ENCODE measurements at places on chromosomes 7 and 10. TPM values are rescaled to one million over a fixed set of nuclear protein-coding genes. Genes with fewer than 3 reads are reported as not detected.

DNA sequence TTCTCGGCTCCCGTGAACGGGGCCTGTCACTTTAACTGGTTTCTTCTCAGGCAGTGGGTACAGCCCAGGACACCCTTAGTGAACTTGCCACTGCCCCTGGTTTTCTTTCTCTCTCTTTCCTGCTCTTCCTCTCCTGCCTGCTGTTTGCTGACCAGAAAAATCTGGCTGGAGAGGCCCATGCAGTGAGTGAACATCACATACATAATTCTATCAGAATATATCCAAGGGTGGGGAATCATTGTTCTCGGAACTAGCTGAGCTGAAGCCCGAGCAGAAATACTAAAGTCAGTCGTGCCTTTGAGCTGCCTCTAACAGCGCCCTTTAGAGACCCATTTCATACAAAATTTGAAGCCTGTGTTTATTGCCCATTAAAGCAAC is 501.5 kb upstream of the GALNT17 start:
- H3K27ac ChIP-seq = no peak overlapping the region
- no peaks in the 10 kb centered on the region for H3K36me3 ChIP-seq
- no peak overlapping the region for H3K4me3 ChIP-seq
- no peak for DNase-seq

DNA sequence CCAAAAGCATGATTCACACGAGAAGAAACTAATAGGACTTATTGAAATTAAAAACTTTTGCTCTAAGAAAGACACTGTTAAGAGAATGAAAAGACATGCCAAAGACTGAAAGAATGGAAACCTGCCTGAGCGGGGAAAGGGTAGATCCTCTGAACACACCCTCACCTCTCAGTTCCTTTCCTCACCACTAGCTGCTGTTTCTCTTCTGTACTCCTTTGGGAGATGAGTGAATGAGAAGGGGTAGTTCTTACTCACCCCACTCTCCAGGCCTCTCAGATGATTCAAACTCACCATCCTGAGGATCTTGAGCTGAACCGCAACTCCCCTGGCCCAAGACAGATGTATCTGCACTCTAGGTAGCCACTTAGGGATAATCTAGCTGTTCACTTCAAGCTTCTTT is 41.9 kb downstream of the IQUB start:
- H3K27me3 ChIP-seq = no peaks in the 10 kb centered on the region
- no peak for DNase-seq
- H3K4me1 ChIP-seq = no peaks in the 10 kb centered on the region

GRCh38 chr7:75617634-75618234 is 121.0 kb downstream of the HIP1 start:
- H3K4me1 ChIP-seq = no peaks in the 10 kb centered on the region
- no peaks in the 10 kb centered on the region for H3K27me3 ChIP-seq
- no peak overlapping the region for H3K27ac ChIP-seq

DNA sequence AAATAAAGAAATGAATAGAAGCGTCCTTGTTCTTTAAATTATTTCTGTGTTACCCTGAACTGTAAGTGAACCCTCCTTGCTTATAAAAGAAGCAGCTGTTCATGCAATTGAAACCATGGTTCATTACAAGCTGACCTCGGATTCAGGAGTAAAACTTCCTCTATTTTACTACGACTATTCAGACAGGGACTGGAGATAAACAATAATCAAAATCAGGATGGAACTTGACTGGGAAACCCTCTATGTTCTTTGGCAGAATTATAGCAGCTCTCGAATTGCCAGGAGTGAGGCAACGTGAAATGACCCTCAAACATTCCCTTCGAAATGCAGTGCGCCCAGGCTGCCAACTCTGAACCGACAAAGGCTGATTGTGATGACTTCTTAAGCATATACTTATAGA is 172.1 kb downstream of the CYP26A1 start:
- DNase-seq = no peak
- H3K4me3 ChIP-seq = no peak overlapping the region

DNA sequence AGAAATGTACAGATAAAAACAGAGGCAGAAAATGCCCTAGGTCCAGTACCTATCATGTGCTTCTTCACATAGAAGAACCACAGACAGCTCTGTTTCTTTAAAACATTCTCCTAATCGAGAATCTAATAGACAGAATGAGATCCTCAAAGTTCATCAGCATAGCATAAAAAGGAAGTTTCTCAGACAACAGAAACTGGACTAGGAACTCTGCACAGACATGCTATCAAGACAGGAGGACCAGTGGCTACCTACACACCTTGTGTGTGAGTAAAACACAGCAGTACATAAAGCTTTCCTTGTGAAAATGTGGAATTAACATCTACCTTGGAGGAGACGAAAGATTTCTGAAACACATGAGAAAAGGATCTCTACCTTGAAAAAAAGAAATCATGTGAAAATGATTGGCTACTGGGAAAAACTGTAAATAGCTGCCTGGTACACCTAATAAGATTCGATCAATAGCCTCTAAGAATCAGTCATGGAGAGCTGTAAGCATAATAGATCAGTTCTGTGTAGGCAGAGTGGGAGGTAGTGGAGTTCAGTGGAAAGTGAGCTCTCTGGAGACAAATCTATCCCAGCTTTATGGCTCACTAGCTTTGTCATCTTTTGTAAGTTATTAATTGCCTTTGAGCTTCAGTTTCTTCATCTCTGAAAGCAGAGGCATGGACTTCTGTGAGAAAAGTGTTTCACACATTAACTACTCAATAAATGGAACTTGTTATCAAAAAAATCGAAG is 26.7 kb downstream of the ELAPOR2 start:
- H3K4me3 ChIP-seq = no peak overlapping the region
- H3K27ac ChIP-seq = no peak overlapping the region
- no peaks in the 10 kb centered on the region for H3K27me3 ChIP-seq
- no peaks in the 10 kb centered on the region for H3K4me1 ChIP-seq
- DNase-seq = no peak

GRCh38 chr10:131964298-131964697 is 17.4 kb downstream of the BNIP3 start:
- DNase-seq = no peak
- peaks cover 22% of the 10 kb centered on the region for H3K36me3 ChIP-seq
- no peaks in the 10 kb centered on the region for H3K27me3 ChIP-seq
- H3K4me1 ChIP-seq = no peaks in the 10 kb centered on the region

DNA sequence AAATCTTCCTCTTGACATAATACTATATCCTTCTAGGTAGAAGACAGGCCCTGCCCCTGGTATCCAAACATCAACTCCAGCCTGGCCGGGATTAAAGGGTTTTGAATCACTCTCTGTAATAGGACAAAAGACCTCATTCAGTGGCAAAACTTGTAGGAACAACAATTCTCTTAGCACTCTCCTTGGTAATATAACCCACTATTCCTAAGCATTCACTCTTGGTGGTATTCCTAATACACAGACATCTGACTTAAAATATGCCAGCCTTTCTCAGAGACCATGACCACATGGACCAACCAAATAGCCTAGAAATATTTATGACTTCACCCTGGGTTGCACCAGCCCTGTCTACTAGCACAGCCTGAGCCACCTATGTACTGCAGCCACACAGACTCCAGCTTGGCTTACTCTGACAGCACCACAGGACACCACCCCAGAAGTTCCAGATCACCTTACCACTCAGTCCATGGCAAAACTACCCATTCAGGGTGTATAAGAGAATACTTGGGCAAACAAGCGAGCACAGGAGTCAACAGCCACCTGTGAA is 244.9 kb upstream of the NEBL start:
- no peak overlapping the region for H3K4me3 ChIP-seq
- DNase-seq = no peak
- no peaks in the 10 kb centered on the region for H3K36me3 ChIP-seq
- peaks cover 3% of the 10 kb centered on the region for H3K27me3 ChIP-seq

DNA sequence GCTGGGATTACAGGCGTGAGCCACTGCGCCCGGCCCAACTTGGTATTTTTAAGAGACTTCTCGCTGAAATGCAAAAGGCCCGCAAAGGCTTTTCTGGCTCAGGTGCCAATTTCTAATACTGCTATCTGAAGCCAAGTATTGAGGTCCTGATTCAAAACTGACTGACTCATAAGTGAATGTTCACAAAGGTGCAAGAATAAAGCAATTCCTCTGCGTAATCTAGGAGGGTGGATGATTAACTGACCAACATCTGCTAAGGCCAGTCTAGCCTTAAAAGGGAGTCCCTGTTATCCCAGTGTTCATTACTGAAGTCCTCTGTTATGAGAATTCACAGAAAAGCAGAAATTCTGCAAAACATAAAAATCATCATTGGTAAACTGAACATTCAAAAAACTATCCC is 111.4 kb downstream of the SRPK2 start:
- no peak overlapping the region for H3K4me3 ChIP-seq
- no peaks in the 10 kb centered on the region for H3K27me3 ChIP-seq
- no peaks in the 10 kb centered on the region for H3K36me3 ChIP-seq
- no peaks in the 10 kb centered on the region for H3K4me1 ChIP-seq

GRCh38 chr7:113247198-113247597 is 128.8 kb upstream of the SMIM30 start:
- no peaks in the 10 kb centered on the region for H3K36me3 ChIP-seq
- no peaks in the 10 kb centered on the region for H3K27me3 ChIP-seq
- H3K4me3 ChIP-seq = no peak overlapping the region
- H3K27ac ChIP-seq = no peak overlapping the region
- H3K4me1 ChIP-seq = no peaks in the 10 kb centered on the region
- no peak for DNase-seq

GRCh38 chr10:99531696-99532593 is 797 bp upstream of the NKX2-3 start:
- no peak for DNase-seq
- H3K36me3 ChIP-seq = no peaks in the 10 kb centered on the region
- H3K27ac ChIP-seq = no peak overlapping the region
- H3K4me3 ChIP-seq = no peak overlapping the region

GRCh38 chr10:60281792-60282353 is 107.8 kb downstream of the ANK3 start:
- peak; percentile 9 for DNase-seq
- peaks cover 43% of the 10 kb centered on the region for H3K4me1 ChIP-seq
- H3K4me3 ChIP-seq = no peak overlapping the region
- H3K27ac ChIP-seq = peak overlapping the region; percentile 92
- H3K36me3 ChIP-seq = no peaks in the 10 kb centered on the region
- H3K27me3 ChIP-seq = no peaks in the 10 kb centered on the region

- H3K36me3 ChIP-seq = no peaks in the 10 kb centered on the region
- peak overlapping the region; percentile 12 for H3K27ac ChIP-seq
- no peaks in the 10 kb centered on the region for H3K27me3 ChIP-seq
- peaks cover 2% of the 10 kb centered on the region for H3K4me1 ChIP-seq
These were observed 35.1 kb upstream of the PCGF5 start for GRCh38 chr10:91185239-91185875.

DNA sequence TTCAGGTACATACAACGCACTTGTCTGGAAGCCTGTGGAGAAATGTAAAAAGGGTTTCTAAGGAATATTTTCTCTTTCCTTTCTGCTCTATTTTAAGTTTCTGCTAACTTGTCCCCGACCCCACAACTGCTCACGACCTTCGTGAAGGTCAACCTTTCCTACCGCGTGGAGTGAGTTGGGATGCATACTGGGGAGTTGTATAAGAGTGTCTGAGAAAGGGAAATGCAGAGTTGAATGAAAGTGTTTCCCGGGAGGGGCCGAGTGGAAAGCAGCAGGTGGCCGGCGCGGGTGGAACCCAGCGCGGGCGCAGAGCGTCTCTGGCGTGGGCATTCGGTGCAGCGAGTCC is 17.9 kb upstream of the ACBD5 start:
- no peak for DNase-seq
- no peaks in the 10 kb centered on the region for H3K36me3 ChIP-seq
- H3K27me3 ChIP-seq = peaks cover 26% of the 10 kb centered on the region
- peak overlapping the region; percentile 35 for H3K4me3 ChIP-seq
- peaks cover 7% of the 10 kb centered on the region for H3K4me1 ChIP-seq

GRCh38 chr7:73980206-73980605 is 47.8 kb upstream of the ELN start:
- H3K4me1 ChIP-seq = no peaks in the 10 kb centered on the region
- DNase-seq = no peak
- no peak overlapping the region for H3K4me3 ChIP-seq
- H3K36me3 ChIP-seq = no peaks in the 10 kb centered on the region

GRCh38 chr7:98110249-98111022 is 3.8 kb downstream of the LMTK2 start:
- DNase-seq = peak; percentile 85
- H3K27me3 ChIP-seq = no peaks in the 10 kb centered on the region
- H3K4me3 ChIP-seq = no peak overlapping the region

GRCh38 chr7:45708046-45708950 is 134.1 kb downstream of the ADCY1 start:
- DNase-seq = no peak
- H3K27me3 ChIP-seq = no peaks in the 10 kb centered on the region
- no peaks in the 10 kb centered on the region for H3K4me1 ChIP-seq
- H3K36me3 ChIP-seq = no peaks in the 10 kb centered on the region
- H3K27ac ChIP-seq = no peak overlapping the region
- H3K4me3 ChIP-seq = no peak overlapping the region

DNA sequence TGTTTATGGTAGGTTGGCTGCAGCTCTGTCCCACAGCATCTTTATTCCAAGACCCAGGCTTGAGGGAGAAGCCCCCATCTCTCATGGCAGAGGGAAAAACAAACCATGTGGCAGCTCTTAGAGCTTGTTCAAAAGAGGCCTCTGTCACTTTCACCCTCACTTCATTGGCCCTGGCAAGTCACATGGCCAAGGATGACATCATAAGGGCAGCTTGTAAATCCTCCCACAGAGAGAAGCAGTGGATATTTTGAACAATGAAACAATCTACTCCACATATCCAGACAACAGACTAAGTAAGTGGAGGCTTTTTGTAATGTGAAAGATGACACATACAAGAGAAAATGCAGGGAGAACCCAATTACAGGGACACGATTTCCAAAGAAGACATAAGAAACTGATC is 108.1 kb downstream of the GRID1 start:
- H3K4me1 ChIP-seq = no peaks in the 10 kb centered on the region
- H3K36me3 ChIP-seq = no peaks in the 10 kb centered on the region
- H3K27ac ChIP-seq = no peak overlapping the region

DNA sequence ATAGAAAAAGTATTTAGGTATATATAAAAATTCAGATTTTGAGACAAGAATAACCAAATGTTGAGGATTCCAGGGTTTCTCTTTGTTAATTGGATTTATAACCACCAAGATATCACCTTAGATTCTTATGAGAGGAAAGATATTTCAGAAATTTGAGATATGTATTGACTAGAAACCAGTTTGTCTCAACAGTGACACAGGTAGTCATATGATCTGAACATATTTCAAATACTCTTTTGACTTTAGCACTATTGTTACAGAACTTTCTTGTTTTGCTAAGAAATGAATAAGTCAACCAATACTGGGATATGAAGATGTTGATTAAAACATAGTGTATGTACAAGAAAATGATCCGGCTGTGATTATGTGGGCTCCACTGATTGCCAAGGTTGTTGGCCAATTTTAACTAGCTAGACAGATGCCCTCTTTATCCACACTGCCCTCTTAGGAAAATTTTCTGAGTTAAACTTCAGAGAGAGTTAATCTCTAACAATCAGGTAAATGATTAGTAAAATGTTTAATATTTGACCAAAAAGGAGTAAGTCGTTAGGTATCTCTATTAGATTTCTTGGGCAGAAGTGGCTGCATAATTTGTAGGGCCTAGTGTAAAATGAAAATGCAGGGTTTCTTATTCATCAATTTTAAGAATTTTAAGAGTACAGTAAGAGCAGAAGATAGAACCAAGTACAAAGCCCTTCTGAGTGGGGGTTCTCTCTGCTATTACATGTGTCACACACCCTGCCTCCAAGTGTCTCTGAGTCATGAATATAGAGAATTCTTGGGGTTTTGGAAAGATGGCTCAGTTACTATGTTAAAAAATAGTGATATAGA is 376.0 kb downstream of the TFEC start:
- H3K4me3 ChIP-seq = no peak overlapping the region
- no peaks in the 10 kb centered on the region for H3K4me1 ChIP-seq
- H3K27me3 ChIP-seq = no peaks in the 10 kb centered on the region
- H3K36me3 ChIP-seq = no peaks in the 10 kb centered on the region

The DENND2A gene
- total RNA-seq = not detected

The ZKSCAN5 gene
- total RNA-seq = 9.7 TPM

The FAM131B gene
- 1.4 TPM for total RNA-seq

The TRIM56 gene
- 21.8 TPM for total RNA-seq

The KLF14 gene
- total RNA-seq = not detected

The GDF2 gene
- total RNA-seq = not detected

The ABHD11 gene
- 13.3 TPM for total RNA-seq

The CC2D2B gene
- total RNA-seq = 0.53 TPM

The DEPP1 gene
- 318 TPM for total RNA-seq

Data from endothelial cell of umbilical vein (primary cell).